Left hindlimb (tissue), 1 donor: ENCODE measurements at places on chromosomes 11 and 22.

GRCh38 chr11:69915501-69916250 is 96.5 kb upstream of the FGF3 start:
- DNase-seq = peak; percentile 89

GRCh38 chr11:109123816-109124787 is 297.9 kb upstream of the C11orf87 start:
- no peak for DNase-seq

GRCh38 chr11:3952715-3953114 is 97.3 kb downstream of the STIM1 start:
- DNase-seq = no peak

DNA sequence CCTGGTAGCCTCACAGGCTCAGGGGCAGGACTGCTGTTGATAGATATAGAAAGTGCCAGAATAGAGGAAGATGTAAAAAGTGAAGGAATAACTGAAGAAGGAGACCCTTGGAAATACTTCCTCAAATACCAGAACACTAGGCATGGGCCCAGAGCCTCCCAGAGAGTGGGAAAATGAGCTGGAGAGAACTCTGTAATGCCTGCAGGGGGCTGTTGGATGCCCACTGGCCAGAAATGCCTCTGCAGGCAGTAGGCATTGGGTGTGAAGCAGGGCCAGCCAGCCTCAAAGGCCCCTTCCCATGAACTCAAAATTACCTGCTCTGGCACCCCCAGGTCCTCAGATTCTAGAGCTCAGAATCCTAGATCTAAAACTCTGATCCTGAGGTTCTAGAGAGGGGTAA is 15.1 kb downstream of the P2RY2 start:
- DNase-seq = no peak

- no peak for DNase-seq
These were observed 1.9 kb downstream of the RGL4 start for GRCh38 chr22:23692598-23693291.

- no peak for DNase-seq
These were observed 58.6 kb downstream of the UVRAG start for GRCh38 chr11:75873417-75874221.

DNA sequence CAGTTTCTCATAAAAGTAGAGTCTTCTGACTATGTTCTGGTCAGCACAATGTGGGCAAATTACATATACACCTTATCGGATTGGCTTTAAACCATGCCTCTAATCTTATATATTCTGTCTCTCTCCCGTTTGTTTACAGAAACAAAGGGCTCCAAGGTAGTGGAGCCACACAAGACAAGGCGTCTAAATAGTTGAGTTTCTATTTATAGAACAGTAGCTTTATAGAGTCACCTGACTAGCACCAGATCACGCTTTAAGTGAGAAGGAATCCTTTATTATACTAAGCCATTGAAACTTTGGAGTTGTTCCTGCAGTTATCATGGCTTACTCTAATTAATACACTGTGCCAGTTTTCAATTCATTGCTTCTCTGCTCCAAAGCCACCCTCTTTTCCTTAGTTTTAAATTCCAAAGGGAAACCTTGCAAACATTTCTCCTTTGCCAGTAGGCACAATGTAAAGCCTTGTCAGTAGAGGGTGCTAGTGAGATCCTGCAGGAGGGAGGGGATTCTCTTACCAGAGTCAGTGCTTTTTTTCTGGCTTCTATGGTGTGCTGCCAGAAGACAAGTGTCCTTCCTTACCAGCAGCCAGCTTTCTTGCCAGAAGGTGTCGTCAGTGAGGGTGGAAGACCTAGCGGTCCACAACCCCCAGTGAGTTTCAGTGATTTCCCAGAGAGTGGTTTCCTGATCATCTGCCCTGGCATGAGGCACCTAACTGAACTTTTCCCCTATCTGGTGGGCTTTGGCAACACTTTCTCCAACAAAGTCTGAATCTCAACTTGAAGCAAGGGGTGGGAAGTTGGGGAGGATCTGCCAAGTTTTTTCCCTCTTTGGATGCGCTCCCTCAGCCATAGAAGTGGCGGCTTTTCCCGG is 71.7 kb downstream of the RAB38 start:
- DNase-seq = no peak

GRCh38 chr22:45150139-45150538 is 13.6 kb upstream of the NUP50 start:
- no peak for DNase-seq

GRCh38 chr11:83978942-83979341 is 692.8 kb upstream of the CCDC90B start:
- no peak for DNase-seq

DNA sequence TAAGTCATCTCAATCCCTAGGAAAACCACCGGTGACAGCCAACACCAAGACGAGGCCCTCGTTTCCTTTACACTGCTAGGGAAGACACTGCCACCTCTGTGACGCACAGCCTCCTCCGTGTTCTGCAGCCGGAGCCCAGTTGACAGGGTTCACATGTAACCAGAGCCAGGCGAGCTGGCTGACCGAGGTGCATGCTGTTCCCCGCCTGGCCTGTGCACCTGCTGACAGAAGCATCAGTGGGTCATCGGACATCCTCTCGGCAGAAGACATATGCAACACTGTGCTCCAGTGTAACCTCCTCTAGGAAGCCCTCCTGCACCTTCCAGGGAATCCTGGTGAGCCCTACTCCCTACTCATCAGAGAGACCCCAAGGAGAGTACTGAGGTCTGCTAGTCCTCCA is 114.2 kb upstream of the TP53AIP1 start:
- DNase-seq = no peak

GRCh38 chr11:9462806-9463537 is 2.2 kb downstream of the ZNF143 start:
- DNase-seq = no peak

GRCh38 chr11:12567746-12568460 is 106.3 kb upstream of the TEAD1 start:
- DNase-seq = no peak

GRCh38 chr11:59678118-59678812 is 9.4 kb upstream of the PATL1 start:
- no peak for DNase-seq

- no peak for DNase-seq
These were observed 885.6 kb downstream of the BRD1 start for GRCh38 chr22:48941903-48942575.

- DNase-seq = no peak
These were observed 33.5 kb upstream of the TOLLIP start for GRCh38 chr11:1342946-1343345.

- DNase-seq = no peak
These were observed 42.0 kb upstream of the CARS1 start for GRCh38 chr11:3099178-3099577.

GRCh38 chr11:29135504-29135903 is 881.3 kb downstream of the KCNA4 start:
- no peak for DNase-seq

DNA sequence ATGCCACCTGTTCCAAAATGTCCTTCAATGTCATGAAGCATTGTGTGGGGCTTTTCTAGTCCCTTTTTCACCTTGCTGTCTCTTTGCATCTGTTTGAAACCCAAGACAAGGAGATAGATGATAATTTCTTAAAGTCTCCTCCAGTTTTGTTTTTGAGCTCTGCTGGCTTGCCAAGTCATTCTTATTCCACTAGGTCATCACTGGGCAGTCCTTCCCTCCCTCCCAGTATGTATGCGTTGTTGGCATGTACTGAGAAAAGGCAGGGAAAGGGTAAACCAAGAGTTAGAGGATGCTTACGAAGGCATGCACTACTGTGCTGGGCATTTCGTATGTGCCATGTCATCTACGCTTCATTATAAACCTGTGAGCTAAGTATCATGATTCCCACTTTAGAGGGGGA is 78.6 kb downstream of the PARVA start:
- DNase-seq = no peak

- DNase-seq = no peak
These were observed 22.7 kb downstream of the CELSR1 start for GRCh38 chr22:46514592-46515207.

DNA sequence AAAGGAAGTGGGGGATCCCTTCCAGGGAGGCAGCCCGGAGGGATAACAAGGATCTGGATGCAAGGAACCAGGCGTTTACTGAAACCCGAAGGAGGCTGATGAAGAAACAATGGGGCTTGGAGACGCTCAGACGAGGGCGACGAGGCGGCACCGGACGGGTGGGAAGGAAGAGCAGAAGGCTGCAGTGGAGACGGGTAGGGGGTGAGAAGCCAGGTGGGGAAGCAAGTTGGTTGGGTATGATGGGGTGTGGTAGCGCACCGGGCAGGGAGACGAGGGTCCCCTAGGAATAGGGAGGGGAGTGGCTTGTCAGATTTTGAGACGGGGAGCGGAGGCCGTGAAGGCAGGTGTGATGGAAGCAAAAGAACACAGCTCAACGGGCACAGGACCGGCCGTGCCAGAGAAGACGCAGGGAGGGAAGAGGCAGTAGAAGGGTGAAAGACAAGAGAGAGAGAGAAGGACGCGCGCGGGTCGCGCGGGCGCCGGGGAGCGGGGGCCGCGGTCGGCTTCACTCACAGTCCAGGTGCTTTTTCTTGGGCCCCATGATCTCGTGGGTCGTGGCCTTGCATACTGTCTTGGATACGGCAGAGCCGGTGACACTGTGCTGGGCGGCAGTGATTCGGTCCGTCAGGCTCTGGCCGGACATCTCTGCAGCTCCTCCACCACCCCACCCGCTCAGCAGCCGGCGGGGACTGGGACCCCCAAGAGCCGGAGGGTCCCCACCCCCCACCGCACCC is 579 bp downstream of the PICALM start:
- DNase-seq = peak; percentile 71

- DNase-seq = no peak
These were observed 7.4 kb downstream of the GNB1L start for GRCh38 chr22:19847345-19847632.

DNA sequence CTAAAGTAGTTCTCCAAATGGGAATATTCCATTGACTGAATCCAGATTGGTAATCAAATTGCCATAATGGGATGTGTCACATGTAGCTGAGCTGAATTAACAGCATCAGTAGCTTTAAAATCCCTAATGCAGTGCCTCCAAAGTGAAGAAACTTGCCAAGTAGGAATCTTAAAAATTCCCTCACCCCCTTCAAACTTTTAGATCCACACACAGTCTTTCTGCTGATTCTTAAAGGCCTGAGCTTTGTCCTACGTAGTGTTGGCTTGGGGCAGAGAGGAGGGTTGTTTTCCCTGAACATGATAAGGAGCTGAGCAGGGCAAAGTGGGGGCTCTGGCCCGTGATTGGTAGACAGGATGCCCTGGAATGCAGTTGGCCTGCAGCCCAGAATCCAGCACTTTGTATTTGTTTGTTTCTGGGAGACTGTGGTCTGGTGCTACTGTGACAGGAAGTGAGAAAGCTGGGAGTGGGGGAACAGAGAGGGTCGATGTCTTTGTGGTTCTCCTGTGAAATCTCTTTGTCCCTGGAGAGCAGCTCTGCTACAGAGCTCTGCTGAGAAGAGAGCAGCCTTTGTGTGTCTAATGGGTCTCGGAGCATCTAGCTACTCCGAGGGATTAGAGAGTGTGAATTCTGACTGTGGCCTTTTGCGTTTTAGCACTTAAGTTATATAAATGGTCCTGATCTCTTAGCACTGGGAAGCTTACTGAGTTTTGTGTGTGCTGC is 16.9 kb downstream of the CTNND1 start:
- DNase-seq = peak; percentile 93

DNA sequence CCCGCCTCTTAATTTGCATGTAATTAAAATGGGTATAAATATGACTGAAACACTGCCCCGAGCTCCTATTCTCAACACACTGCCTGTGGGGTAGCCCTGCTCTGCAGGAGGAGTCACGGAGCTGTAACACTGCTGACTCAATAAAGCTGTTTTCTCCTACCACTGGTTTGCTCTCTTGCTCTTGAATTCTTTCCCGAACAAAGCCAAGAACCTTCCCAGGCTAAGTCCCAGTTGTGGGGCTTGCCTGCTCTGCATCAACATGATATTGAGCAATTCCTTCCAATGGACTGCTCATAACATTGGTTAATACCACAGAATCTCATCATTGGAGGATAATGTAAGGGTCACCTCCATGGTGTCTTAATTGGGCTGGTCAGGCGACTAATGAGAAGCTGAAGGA is 114.4 kb downstream of the FBXO7 start:
- no peak for DNase-seq

DNA sequence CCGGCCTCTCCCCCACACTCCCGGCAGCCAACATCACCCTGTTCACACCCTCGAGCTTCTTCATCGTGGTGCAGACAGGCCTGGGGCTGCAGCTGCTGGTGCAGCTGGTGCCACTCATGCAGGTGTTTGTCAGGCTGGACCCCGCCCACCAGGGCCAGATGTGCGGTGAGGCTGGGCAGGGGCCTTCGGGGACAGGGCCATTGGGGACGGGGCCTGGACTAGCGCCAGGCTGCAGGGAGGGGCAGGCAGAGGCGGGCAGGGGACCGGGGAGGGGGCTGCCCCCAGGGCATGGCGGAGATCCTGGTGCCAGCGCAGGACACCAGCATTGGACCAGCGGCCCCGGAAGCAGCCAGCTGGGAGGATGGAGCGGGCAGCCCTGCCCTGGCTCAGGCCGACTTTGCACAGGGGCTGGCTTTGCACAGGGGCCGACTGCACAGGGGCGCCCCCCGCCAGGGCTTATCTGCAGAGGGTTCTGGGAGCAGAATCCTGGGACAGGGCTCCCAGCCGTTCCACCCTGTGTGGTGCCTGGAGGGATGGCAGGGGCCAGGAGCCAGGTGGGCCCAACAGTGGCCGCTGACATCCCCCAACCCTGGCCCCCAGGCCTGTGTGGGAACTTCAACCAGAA is 8.6 kb downstream of the MUC5B start:
- peak; percentile 19 for DNase-seq

DNA sequence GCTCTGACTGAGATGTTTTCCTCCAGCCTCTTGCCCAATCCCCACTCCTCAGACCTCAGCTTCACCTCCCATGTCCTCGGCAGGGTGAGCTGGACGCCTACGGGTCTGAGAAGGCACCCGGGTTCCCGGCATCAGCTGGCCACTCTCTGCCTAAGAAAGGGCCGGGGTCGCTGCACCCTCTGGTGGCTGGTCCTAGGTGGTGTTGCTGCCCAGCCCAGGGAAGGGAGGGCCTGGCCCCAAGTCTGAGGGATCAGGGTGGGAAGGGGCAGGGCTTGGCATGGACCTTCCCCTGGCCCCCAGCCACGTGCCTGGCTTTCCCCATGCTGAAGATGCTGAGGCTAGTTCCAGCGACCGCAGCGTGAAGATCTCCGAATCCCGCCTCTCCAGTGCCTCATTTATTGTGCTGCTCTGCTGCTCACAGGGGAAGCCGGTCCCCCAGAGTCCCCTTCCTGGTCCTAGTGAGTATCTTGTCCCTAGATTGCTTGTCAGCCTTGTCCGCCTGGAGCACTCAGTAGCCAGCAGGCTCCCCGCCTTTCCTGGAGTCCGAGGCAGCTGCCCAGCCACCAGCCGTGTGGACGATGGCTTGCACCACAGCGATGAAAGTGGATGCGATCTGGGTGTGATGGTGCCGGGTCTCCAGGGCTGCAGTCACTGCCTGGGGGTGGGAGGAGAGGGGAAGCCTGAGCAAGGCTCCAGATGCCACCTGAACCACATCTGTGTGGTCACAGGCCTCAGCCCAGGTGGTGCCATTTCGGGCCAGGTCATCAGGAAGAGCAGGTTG is 2.9 kb upstream of the GGT5 start:
- DNase-seq = peak; percentile 92

- no peak for DNase-seq
These were observed 113.7 kb downstream of the ETS1 start for GRCh38 chr11:128473636-128474035.
